ENCODE measurements at places on chromosomes 3 and 15.

DNA sequence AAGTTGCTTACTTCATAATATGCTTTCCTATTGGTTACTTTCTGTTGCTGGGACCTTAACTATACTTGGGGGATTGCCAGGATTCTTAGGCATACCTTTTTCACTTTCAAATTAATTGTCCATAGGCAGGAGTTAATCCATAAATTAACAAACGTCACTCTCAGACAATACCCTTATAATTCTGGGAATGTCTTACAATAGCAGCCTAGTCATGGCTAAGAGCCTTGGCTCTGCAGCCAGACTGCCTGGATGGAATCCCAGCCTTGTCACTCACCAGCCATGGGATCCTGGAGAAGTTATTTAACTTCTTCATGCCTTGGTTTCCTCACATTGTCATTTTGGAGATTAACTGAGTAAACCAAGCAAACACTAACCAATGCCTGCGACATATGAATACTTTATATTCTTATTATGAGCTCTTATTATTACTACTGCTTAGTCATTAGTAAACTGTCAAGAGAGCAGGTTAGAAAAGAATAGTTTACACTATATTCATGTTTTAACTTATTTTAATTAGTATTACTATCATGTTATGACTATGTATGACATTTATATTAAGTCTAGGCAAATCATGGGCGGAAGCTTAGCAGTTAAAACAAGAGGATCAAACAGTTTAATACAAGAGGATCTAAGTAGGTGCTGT, 29.0 kb downstream of the GYG1 start:
- DNase-seq: no peak

DNA sequence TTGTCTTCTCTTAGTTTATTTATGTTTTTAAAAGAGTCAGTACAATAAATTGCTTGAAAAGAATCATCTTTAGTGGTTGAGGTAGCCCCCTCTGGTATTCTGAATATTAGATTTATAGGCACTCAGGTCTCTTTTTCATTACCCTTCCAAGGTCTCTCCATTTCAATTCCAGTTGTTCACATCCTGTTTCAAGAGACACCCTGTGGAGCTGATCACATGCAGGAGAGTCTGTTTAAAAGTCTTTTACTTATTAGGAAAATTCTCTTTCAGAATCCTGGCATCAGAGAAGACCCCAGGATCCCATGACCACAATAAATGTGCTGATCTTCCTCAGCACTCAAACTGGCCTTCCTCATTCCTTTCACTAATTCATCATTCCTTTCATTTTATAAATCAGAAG, 195.7 kb downstream of the ZIC4 start:
- no peak for DNase-seq

- DNase-seq: no peak
Observed at GRCh38 chr3:101813817-101814440, 34.9 kb downstream of the NXPE3 start.

- DNase-seq: no peak
Observed at GRCh38 chr3:194690501-194691372, 5.1 kb downstream of the FAM43A start.

DNA sequence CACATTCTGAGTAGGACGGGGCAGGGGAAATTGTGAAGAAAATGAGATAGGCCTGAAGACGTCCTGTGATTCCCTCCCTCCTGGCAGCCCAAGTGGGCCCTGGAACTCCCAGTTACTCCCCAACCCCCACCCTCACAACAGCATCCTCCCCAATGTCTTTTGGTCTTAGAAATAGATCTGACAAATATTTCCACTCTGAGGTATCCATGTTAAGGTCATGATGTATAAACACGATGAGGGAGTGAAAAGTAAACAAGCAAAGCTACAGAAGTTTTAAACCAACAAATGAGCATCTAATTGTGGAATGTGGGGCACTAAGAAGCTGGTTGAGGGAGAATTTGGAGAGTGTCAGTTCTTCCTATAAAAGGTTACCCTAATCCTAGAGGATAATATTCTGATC, 103.7 kb upstream of the AADACL2 start:
- DNase-seq: no peak

GRCh38 chr15:29433507-29434248, 164.1 kb upstream of the NSMCE3 start:
- no peak for DNase-seq

GRCh38 chr3:58173669-58174398, 36.9 kb downstream of the DNASE1L3 start:
- DNase-seq: no peak
